ENCODE measurements at places on chromosomes 7 and 10.

GRCh38 chr7:28086198-28086597, 94.4 kb downstream of the JAZF1 start:
- no peak for DNase-seq

DNA sequence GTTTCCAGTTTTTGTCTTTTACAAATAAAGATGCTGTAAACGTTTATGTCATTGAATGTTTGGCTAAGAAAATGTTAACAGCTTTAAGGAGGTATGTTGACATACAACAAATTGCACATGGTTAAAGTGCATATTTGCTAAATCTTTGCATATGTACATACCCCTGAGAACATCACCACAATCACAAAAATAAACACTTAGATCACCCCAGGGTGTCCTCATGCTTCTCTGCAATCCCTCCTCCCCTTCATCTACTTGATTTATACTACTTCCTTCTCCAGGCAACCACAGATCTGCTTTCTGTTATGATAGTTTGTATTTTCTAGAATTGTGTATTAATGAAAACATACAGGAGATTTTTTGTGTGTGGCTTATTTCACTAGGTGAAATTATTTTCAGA, 209.5 kb downstream of the GLRX3 start:
- DNase-seq: no peak

GRCh38 chr10:35890676-35891495, 248.8 kb upstream of the FZD8 start:
- no peak for DNase-seq

DNA sequence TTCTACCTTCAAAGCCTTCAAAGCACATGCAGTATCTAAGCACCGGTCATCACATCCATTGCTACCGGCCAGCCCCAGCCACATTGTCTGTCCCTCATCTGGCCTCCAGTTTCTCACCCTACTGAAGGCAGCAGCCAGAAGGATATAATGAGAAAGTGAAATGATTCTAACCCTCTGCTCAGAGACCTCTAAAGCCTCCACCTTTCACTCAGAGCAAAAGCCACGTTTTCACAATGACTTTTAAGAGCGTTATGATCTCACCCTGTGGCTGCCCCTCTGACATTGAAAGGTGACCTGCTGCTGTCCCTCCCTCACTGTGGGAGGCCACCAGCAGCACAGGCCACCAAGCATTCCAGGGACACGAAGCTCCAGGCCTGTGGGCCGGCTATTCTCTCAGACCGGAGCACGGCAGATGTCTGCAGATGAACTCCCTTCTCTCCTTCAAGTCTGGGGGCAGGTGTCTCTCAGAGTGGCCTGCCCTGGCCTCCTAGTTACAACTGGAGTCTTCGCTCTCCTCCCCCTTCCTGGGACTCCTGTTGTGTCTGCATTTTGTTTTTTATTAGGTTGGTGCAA, 94.9 kb upstream of the EEPD1 start:
- no peak for DNase-seq

DNA sequence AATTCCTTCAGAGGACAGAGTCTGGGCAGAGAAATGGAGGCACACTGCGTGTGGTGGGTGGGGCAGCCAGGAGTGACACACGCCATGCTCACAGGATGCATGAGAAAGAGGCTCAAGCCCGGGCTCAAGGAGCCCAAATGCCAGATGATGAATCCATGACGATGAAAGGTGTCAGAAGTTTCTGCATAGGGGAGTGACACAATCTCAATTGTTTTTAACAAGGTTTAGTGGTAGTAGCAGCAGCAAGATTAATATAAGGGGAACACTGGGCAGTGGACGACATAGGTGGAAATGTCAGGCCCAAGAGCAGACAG, 126.1 kb downstream of the TNS3 start:
- DNase-seq: no peak

DNA sequence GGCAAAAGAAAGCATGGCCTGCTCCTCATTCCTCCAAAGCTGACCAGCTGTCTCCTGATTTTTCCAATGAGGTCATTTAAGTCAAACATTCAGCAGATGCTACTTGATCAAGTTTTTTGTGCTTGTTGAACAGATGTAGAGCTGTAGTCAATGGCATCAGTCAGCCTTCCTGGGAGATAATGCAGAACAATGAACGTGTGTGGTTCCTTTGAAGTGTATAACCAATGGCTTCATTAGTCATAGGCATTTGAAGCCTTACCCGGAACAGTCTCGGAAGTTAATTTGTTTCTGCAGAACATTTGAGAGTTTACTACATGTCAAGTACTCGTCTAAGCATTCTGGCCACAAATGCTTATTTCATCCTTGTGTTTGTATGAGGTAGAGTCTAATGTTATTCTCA, 227.1 kb downstream of the ADRA2A start:
- DNase-seq: no peak

DNA sequence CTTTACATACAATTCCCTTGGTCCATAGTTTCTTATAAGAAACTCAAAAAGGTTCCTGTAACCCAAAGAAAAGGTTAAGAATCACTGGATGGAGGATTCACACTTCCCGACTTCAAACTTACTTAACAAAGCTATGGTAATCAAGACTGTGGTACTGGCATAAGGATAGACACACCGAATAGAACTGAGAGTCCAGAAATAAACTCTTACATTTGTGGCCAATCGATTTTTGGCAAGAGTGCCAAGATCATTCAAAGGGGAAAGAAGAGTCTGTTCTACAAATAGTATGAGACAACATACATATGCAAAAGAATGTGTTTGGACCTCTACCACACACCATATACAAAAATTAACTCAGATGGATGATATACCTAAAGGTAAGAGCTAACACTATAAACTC, 32.8 kb downstream of the KDM7A start:
- no peak for DNase-seq
